Naive thymus-derived CD4-positive, alpha-beta T cell (primary cell): ENCODE measurements at places on chromosomes 1 and 21. TPM values are rescaled to one million over a fixed set of nuclear protein-coding genes. Genes with fewer than 3 reads are reported as not detected.

S100A7A gene
- not detected for total RNA-seq

PRKAA2 gene
- total RNA-seq: not detected in 2 replicates

GRCh38 chr1:167435484-167435883 lies 82.8 kb downstream of the CD247 start:
- no peak for DNase-seq

- no peak for DNase-seq
Observed at GRCh38 chr21:24289539-24289938, 1317.7 kb downstream of the MRPL39 start.

DNA sequence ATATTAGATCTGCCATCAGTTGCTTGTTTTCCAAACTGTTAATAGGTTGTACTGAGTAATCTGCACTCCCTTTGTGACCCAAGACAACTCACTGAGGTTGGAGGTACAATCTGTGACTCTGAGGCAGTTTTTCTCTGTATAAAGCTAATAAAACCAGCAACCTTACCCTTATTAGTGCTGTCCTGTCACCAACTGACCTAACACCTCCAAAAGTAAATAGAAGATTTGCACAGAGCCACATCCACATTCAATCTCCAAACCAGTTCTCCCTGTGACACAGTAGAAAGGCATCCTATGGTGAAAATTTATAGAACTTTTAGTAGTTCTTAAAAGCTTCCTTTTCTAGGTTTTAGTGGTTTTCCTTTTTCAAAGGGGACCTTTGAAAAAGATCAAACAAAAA lies 140.4 kb upstream of the ADGRL2 start:
- DNase-seq: no peak

- DNase-seq: no peak
Observed at GRCh38 chr1:112504001-112504660, 4.6 kb upstream of the WNT2B start.

- DNase-seq: no peak
Observed at GRCh38 chr1:67588178-67588855, 96.7 kb upstream of the GADD45A start.
